ENCODE measurements at places on chromosomes 7 and 10. TPM values are rescaled to one million over a fixed set of nuclear protein-coding genes. Genes with fewer than 3 reads are reported as not detected.

BICC1 gene
- 38.9 TPM for total RNA-seq

FAM237B gene
- total RNA-seq, result not detected

GRID2IP gene
- total RNA-seq, result not detected

SPAG6 gene
- total RNA-seq, result not detected

OPN1SW gene
- total RNA-seq, result not detected

DNAJC12 gene
- total RNA-seq, result 2.3 TPM

TSC22D4 gene
- total RNA-seq, result 9.3 TPM

EBLN1 gene
- total RNA-seq, result not detected

SSC4D gene
- total RNA-seq, result 0.56 TPM

TAS2R41 gene
- not detected for total RNA-seq
